ENCODE measurements at places on chromosomes 3 and 15.

GRCh38 chr3:132253262-132253878 lies 63.8 kb upstream of the ACP3 start:
- peak; percentile 61 for DNase-seq

GRCh38 chr3:3992312-3992874 lies 193.2 kb downstream of the LRRN1 start:
- DNase-seq = no peak

DNA sequence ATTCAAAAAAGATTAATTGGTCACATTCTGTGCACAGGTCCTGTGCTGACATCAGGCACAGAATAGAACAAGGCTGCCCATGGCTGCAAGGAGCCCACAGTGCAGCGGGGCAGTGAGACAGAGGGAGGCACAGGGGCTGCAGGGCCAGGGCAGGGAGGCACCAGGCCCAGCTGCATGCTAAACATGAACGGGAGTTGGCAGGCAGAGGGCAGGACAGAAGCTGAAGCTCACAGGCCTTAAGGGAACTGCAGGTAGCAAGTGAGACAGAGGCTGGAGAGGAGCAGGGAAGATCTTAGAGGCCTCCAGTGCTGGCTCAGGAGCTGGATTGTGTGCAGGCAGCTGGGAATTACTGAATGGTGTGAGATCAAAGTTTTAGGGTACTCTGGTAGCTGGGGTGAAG lies 26.2 kb downstream of the IDH3A start:
- no peak for DNase-seq

DNA sequence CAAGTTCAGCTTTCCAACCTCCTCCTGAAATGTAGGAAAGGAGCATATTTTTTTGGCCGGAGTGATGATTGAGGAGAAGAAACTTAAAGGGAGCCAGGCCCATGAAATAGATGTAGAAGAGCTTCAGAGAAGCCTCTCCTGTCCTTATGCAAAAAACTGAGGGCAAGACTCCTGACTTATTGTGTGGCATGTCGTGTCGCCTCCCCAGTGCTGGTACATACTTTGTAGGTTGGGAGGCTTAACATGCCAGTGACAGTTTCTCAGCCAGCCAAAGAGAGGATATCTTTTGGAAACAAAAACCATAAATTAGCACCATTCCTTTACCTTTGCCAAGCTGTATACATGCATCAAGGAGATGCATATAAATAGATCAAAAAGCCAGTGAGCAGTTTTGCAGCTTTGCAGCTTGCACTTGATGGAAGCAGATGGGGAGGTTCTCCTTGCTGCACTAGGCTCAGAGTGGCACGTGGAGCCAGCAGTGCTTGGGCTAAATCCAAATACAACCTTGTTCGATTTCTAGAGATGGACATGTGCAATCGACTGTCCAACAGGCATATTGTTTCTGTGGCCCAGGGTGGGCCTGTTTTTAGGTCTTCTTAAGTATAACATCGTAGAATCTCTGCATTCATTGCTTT lies 10.2 kb downstream of the SLCO3A1 start:
- no peak for DNase-seq

DNA sequence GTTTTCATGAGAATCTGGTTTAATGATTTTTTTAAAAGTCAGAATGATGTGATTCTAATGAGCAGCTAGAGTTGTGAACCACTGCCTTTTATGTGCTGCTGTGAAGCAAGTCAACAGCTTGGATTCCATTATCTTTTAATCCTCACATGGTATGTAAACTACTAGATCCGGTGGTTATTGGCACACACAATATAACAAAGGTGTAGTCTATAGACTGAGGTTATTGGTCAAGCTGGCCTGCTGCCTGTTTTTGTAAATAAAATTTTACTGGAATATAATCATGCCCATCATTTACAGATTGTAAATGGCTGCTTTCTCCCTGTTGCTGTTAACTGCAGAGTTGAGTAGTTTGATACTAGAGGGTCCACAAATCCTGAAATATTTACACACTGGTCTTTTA lies 103.1 kb downstream of the OTOL1 start:
- DNase-seq = no peak

DNA sequence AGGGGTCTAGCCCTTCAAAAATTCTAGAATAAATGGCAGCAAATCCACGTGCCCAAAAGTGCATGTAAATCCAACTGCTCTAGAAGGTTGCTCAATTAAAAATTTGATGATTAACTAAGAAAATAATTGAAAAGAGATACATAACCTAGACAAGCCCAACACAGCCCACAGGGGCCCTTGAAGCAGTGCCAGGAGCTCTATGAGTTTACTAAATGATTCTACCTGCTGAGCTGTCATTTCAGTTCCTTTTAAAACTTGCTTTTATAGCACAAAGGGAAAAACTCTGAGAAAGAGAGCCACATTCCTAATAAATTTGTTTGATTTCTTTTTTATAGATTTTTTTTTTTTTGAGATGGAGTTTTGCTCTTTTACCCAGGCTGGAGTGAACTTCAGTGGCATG lies 38.9 kb upstream of the GNB5 start:
- DNase-seq = no peak

- peak; percentile 39 for DNase-seq
These were observed 57.0 kb downstream of the DUT start for GRCh38 chr15:48388016-48388851.

GRCh38 chr3:71149959-71150954 lies 433.3 kb downstream of the FOXP1 start:
- no peak for DNase-seq

DNA sequence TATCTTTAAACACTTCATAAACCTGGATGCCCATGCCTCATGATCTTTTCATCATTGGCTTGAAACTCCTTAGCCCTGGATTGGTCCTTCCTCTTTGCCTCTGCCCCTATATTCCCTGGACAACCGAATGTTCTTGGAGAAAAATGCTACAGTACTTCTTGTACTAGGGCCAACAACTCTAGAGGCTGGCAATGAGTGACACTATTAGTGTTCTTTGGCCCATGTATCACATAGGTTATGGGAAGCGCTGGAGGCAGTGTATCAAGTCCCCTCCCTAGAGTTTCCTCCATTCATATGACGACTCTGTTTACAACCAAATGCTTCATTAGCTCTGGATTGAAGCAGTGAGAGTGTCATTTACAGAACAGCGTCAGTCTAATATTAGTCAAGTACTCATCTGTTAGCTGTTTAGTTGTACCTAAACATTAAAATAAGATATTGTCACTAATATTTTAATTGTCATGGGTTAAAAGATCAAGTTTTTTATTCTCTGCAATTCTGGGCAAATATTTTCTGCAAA lies 66.4 kb upstream of the MYO5C start:
- DNase-seq = no peak

GRCh38 chr15:60890375-60891230 lies 338.5 kb downstream of the RORA start:
- no peak for DNase-seq
